Stimulated activated CD8-positive, alpha-beta memory T cell treated with anti-CD3 and anti-CD28 coated beads, Interleukin-4, amount 100 ng/mL, for 1 hour (primary cell): ENCODE measurements at places on chromosomes 6 and 20.
A peak's percentile ranks its signal among the peaks of the same experiment; 100 is the strongest.

DNA sequence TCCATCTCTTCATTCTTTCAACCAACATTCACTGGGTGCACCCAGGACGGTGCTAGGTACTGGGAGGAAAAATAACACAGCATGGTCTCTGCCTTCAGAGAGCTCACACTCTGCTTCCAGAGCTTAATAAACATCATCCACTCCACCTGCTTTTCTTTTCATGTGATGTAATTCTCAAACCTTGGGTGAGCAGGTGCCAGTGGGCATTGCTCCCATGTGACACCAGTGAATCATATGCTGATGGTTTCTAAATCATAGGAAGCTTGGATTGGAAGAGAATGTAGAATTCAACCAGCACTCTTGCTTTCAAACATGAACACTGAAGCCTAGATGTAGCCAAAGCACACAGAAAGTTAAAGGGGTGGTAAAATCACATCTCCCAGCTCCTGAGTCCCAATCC is 189.8 kb downstream of the FOXA2 start:
- no peak for DNase-seq

- DNase-seq: no peak
Measured at GRCh38 chr6:35096129-35096862, 44.8 kb downstream of the TCP11 start.

- DNase-seq: peak; percentile 4
Measured at GRCh38 chr6:28081486-28081751, 1.1 kb downstream of the ZNF165 start.

DNA sequence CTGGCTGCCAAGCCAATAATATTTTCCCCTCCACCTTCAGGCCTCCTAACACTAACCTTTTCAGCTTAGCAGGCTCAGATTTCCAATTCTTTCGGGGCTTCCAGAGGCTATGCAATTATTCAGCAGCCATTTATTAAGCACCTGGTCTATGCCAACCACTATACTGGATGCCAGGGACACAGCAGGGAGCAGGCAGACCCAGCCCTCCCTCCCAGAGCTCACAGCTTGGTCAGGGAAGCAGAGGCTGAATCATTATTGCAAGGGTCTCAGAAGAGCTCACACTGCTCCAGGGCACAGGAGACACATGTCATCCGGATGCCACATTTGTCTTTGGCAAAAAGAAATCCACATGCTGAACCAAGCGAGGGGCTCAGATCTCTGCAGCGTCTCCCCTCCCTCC is 1.3 kb downstream of the BPIFB1 start:
- no peak for DNase-seq

DNA sequence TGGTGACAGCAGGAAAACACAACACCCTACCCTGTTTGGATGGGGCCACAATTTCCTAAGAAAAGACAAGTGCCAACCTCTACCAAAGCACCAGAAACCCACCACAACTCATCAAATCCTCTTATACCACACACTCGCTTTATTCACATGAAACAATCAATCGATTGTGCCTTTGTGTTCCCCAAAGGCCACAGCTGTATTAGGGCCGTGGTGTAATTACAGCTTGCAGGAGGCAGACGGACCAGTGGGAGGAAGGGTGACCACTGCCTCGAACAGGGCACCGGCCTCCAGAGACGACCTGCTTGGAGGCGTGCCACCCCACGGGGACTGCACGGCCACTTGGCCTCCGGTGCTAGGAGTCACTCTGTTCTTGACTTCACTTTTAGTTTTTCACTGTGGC is 264.1 kb downstream of the FOXC1 start:
- DNase-seq: no peak

DNA sequence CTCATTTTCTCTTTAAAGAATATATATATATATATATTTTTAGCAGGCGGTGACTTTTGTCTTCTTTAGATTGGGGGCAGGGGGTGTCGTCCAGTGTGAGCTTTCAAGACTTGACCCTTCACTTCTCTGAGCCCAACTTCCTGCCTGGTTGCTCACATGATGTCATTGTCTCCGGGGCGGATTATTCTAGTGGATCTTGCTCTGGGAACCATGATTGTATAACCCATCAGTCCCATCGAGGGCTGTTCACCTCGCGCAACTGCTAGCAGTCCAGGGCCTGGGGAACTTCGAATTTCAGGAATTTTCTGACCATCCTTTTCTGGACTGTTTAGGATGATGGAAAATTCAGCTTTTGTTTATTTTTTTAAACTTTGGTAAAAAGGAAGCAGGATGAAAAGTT is 1.0 kb downstream of the IGF2R start:
- no peak for DNase-seq

GRCh38 chr20:26205350-26205749 is 508.7 kb upstream of the ZNF337 start:
- DNase-seq: no peak
